CD8-positive, alpha-beta memory T cell (primary cell): ENCODE measurements at places on chromosomes 5 and 9.

- no peak overlapping the region for H3K27ac ChIP-seq
- no peaks in the 10 kb centered on the region for H3K4me1 ChIP-seq
- DNase-seq = no peak
- H3K27me3 ChIP-seq = no peaks in the 10 kb centered on the region
- no peak overlapping the region for H3K4me3 ChIP-seq
Observed at GRCh38 chr5:128579093-128579492, 41.0 kb upstream of the FBN2 start.

- H3K27me3 ChIP-seq = peaks cover 9% of the 10 kb centered on the region
- DNase-seq = no peak
- peaks cover 4% of the 10 kb centered on the region for H3K4me1 ChIP-seq
- no peaks in the 10 kb centered on the region for H3K36me3 ChIP-seq
- no peak overlapping the region for H3K4me3 ChIP-seq
- H3K27ac ChIP-seq = no peak overlapping the region
Observed at GRCh38 chr9:34573599-34574325, 15.8 kb downstream of the CNTFR start.

- H3K4me3 ChIP-seq = no peak overlapping the region
- H3K4me1 ChIP-seq = no peaks in the 10 kb centered on the region
- H3K36me3 ChIP-seq = no peaks in the 10 kb centered on the region
- H3K27me3 ChIP-seq = no peaks in the 10 kb centered on the region
Observed at GRCh38 chr5:63555874-63556273, 406.4 kb downstream of the HTR1A start.

- H3K36me3 ChIP-seq = no peaks in the 10 kb centered on the region
- no peaks in the 10 kb centered on the region for H3K4me1 ChIP-seq
- DNase-seq = no peak
- no peak overlapping the region for H3K27ac ChIP-seq
Observed at GRCh38 chr5:33300209-33300742, 140.5 kb upstream of the TARS1 start.

GRCh38 chr9:26655166-26655565 lies 237.4 kb downstream of the CAAP1 start:
- no peaks in the 10 kb centered on the region for H3K4me1 ChIP-seq
- H3K36me3 ChIP-seq = no peaks in the 10 kb centered on the region
- no peak overlapping the region for H3K4me3 ChIP-seq
- H3K27me3 ChIP-seq = no peaks in the 10 kb centered on the region
- no peak overlapping the region for H3K27ac ChIP-seq

DNA sequence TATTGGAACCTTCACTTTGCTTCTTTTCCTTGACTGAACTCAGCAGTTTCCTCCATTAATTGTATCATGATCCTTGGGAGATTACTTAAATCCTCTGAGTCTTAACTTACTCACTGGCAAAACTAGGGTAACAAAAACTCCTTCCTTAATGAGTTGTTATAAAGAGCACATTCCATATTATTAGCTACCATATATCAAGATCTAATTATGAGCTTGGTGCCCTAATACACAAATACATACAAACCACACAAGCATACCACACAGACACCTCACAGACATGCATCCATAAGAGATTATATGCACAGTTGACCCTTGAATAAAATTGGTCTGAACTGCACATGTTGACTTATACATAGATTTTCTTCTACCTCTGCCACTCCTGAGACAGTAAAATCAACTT lies 2.5 kb upstream of the SPINK7 start:
- H3K4me1 ChIP-seq = no peaks in the 10 kb centered on the region
- H3K27ac ChIP-seq = no peak overlapping the region
- no peak for DNase-seq
- H3K4me3 ChIP-seq = no peak overlapping the region
- H3K27me3 ChIP-seq = no peaks in the 10 kb centered on the region
- no peaks in the 10 kb centered on the region for H3K36me3 ChIP-seq

DNA sequence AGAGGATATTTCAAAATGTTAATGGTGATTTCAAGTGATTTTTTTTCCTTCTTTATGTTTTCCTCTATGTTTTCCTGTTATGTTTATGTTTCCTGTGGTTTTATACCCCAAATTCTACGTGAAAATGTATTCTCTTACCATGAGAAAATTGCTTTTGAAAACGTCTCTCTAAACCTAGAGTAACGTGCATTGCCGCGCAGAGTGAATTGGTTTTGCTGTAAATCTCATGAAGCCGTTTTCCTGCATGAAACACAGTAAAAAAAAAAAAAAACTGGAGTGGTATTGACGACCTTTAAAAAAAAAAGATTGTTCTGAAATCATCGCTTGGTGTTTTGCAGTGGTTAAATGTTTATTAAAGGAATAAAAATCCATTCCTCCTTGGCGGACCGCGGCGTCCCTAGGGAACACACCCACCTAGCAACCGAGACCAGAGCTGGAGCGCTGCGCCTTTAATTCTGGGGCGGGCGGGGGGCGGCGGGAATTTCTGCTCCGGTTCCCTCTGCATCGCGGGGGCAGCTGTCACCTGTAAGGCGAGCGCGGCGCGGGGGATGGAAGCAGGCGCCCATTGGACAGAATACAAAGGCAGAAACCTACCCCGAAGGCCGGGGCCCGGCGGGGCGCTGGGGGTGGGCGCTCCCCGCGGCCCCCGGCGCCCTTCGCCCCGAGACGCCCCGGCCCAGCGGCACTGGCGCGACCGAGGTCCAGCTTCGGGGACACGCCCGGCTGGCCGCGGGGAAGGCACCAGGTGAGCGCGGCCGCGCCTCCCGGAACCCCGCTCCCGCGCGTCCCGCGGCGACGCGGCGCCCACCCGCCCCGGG lies at the start of gene SOWAHA:
SOWAHA (plus strand) TSS at position 522 of the 818 bp plus-strand sequence. CDS start 320 bp downstream, outside the sequence.
- no peak for DNase-seq
- peaks cover 7% of the 10 kb centered on the region for H3K4me1 ChIP-seq
- H3K4me3 ChIP-seq = no peak within 1 kb of the TSS
- no peaks in the 10 kb centered on the region for H3K36me3 ChIP-seq
- no peak within 1 kb of the TSS for H3K27ac ChIP-seq

GRCh38 chr9:8725635-8726034 lies 926.1 kb upstream of the DMAC1 start:
- no peak overlapping the region for H3K4me3 ChIP-seq
- H3K27me3 ChIP-seq = no peaks in the 10 kb centered on the region
- DNase-seq = no peak
- no peaks in the 10 kb centered on the region for H3K36me3 ChIP-seq
- H3K4me1 ChIP-seq = no peaks in the 10 kb centered on the region

- no peaks in the 10 kb centered on the region for H3K4me1 ChIP-seq
- H3K36me3 ChIP-seq = no peaks in the 10 kb centered on the region
- DNase-seq = no peak
Observed at GRCh38 chr9:93975262-93975661, 20.1 kb upstream of the BARX1 start.

DNA sequence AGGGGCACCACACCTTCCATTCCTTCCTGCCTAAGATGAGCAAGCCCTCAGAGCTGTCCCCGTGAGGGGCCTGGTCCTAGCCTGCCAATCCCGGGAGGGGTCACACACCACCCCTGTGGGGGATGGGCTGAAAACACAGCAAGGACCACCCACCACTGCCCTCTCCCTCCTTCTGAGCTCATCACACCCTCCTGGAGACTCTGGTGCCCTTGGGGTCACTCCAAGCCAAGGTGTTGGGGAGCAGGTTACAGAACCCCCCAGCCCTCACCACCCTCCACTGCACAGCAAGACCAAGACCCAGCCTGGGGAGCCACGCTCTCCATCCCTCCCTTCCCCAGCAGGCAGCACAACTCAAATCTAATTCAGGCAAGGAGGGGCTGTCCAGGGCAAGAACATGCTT lies 60.5 kb upstream of the PPP1R26 start:
- no peaks in the 10 kb centered on the region for H3K4me1 ChIP-seq
- no peak overlapping the region for H3K27ac ChIP-seq
- no peak overlapping the region for H3K4me3 ChIP-seq
- H3K36me3 ChIP-seq = no peaks in the 10 kb centered on the region

- H3K27ac ChIP-seq = no peak overlapping the region
- H3K4me3 ChIP-seq = no peak overlapping the region
- no peak for DNase-seq
- H3K4me1 ChIP-seq = no peaks in the 10 kb centered on the region
- no peaks in the 10 kb centered on the region for H3K27me3 ChIP-seq
Observed at GRCh38 chr9:89048616-89049015, 57.3 kb downstream of the S1PR3 start.

DNA sequence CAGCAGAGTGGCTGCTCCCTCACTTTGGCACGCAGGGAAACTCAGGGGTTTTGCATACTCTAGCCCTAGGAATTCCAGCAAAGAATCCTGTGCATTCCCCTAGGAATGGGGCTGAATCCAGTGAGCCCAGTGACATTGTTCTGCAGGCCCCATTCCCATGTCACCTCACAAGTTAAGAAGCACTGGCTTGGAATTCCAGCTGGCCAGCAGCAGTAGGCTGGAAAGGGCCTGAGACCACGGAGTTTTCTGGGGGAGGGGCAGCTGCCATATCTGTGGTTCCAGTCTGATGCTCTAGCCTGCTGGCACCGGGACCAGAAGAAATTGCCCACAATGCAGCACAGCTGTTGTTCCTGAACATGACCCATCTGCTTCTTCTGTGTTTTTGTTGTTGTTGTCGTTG lies 217.6 kb upstream of the DMRTA1 start:
- H3K4me1 ChIP-seq = no peaks in the 10 kb centered on the region
- no peaks in the 10 kb centered on the region for H3K36me3 ChIP-seq
- H3K27me3 ChIP-seq = peaks cover 3% of the 10 kb centered on the region
- no peak overlapping the region for H3K4me3 ChIP-seq
- no peak overlapping the region for H3K27ac ChIP-seq
- no peak for DNase-seq

- H3K4me1 ChIP-seq = peaks cover 7% of the 10 kb centered on the region
- no peaks in the 10 kb centered on the region for H3K36me3 ChIP-seq
- H3K27ac ChIP-seq = no peak overlapping the region
- DNase-seq = no peak
Observed at GRCh38 chr9:120718316-120718715, 4.0 kb upstream of the MEGF9 start.

DNA sequence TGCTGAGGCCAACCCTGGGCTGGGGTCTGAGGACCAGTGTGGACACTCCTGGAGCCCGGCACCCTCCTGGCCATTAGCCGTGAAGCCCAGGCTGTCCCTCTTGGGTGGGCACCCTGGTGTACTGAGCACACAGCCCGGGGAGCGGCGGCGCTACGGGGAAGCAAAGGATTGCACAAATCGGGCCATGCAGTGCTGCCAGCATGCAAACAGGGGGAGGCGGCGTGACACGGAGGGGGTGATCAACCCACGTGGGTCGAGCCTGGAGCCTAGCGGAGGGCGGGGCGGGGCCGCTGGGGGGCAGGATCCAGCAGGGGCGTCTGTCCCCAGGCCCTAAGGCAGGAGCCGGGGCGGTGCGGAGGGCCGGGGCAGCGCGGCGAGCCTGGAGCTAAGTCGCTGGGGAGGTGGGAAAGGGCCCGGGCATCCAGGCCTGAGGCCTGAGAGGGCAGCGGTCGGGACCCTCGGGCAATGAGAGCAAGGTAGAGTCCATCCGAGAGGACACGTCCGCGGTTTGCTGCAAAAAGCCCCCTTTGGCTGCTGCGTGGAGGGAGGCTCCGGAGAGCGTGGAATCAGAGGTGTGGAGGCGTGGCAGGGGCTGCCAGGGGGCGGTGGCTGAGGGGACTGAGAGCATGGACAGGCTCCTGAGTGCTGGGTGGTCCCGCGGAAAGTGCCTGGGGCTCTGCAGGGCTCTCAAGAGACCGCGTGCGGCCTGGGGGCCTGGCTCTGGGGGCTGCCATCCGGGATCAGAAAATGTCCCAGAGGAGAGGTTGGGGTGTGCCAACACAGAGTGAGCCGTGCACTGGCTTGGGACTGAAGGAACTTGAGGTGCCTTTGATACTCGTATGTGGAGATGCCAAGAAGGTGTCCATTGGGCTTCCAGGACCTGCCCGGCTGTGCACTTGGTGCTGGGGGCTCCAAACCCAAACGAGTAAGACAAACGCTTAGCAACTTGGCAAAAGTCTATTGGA lies 94.2 kb downstream of the BARX1 start:
- H3K36me3 ChIP-seq = no peaks in the 10 kb centered on the region
- no peaks in the 10 kb centered on the region for H3K4me1 ChIP-seq
- no peak overlapping the region for H3K4me3 ChIP-seq

DNA sequence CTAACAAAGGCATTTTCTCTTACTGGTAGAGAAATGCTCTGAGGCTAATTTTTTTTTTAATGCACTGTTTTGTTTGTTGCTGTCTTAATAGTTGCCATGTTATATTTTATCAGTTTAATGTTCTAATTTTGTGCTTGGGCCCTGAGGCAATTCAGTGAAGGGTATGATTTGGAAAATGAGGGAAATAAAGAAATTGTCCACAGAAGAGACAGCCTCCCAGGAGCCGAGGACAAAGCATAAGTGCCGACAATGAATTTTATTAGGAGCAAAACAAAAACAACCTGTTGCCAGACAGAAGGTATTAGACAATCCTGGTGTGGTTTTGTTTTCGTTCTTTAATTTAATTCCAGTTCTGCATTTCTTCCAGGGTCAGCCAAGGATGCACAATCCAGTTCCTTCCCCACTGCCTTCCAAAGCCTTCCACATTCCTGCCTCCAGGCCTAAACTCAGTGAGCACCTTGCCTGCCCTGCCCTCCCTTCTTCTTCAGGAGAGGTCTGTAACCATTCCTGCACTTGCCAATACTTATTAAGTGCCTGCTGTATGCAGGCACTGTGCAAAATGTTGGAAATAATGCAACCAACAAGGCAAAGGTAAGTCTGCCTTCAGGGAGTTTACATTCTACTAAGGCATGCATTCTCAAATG lies 4.3 kb upstream of the TCOF1 start:
- no peak overlapping the region for H3K27ac ChIP-seq
- H3K27me3 ChIP-seq = no peaks in the 10 kb centered on the region
- no peak for DNase-seq
- no peak overlapping the region for H3K4me3 ChIP-seq

- H3K36me3 ChIP-seq = no peaks in the 10 kb centered on the region
- H3K27me3 ChIP-seq = no peaks in the 10 kb centered on the region
- no peak overlapping the region for H3K4me3 ChIP-seq
- DNase-seq = no peak
- no peak overlapping the region for H3K27ac ChIP-seq
- H3K4me1 ChIP-seq = no peaks in the 10 kb centered on the region
Observed at GRCh38 chr9:91285729-91286353, 75.9 kb downstream of the AUH start.

DNA sequence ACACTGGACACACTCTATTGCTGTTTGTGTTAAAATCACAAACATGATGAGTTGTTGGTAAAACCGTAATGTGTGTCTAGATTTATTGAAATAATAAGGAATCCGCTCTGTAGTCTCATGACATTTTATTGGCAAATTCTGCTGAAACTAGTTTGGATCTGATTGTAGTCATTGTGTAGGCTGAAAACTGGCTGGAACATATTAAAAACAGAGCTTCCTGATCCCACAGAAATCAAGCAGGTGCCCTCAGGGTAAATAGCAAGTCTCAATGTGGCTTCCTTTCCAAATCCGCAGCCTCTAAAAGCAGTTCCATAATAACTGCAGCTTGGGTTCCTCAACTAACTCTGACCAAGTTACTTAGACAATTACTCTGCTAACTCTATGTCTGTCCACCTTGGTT lies 427.5 kb upstream of the KIF2A start:
- DNase-seq = no peak
- no peaks in the 10 kb centered on the region for H3K27me3 ChIP-seq
- no peak overlapping the region for H3K27ac ChIP-seq
- no peak overlapping the region for H3K4me3 ChIP-seq

- no peak for DNase-seq
- no peak overlapping the region for H3K27ac ChIP-seq
- peaks cover 23% of the 10 kb centered on the region for H3K36me3 ChIP-seq
Observed at GRCh38 chr5:55110217-55110616, 7.8 kb downstream of the GZMA start.

- no peak overlapping the region for H3K4me3 ChIP-seq
- peaks cover 14% of the 10 kb centered on the region for H3K4me1 ChIP-seq
- no peaks in the 10 kb centered on the region for H3K36me3 ChIP-seq
- no peak overlapping the region for H3K27ac ChIP-seq
- peaks cover 3% of the 10 kb centered on the region for H3K27me3 ChIP-seq
- no peak for DNase-seq
Observed at GRCh38 chr5:132012371-132013005, 1.0 kb upstream of the ACSL6 start.
